Activated T-helper 2 cell treated with anti-CD3 and anti-CD28 coated beads, Interferon-gamma antibody, Interleukin-2, Interleukin-4, amounts not matched to agents 10 μg/mL and 5 μg/mL and 100 μg/mL, durations not matched to agents 14 hours and 24 hours and 36 hours (primary cell): ENCODE measurements at places on chromosomes 6 and 20. TPM values are rescaled to one million over a fixed set of nuclear protein-coding genes. Genes with fewer than 3 reads are reported as not detected.

OPN5 gene
- not detected in 2 replicates for total RNA-seq

- peaks cover 56% of the 10 kb centered on the region for H3K4me1 ChIP-seq
- peaks cover 34% of the 10 kb centered on the region for H3K36me3 ChIP-seq
- H3K4me3 ChIP-seq, result no peak overlapping the region
- H3K27me3 ChIP-seq, result no peaks in the 10 kb centered on the region
Measured at GRCh38 chr6:4936681-4937041, 67.2 kb downstream of the RPP40 start.

DNA sequence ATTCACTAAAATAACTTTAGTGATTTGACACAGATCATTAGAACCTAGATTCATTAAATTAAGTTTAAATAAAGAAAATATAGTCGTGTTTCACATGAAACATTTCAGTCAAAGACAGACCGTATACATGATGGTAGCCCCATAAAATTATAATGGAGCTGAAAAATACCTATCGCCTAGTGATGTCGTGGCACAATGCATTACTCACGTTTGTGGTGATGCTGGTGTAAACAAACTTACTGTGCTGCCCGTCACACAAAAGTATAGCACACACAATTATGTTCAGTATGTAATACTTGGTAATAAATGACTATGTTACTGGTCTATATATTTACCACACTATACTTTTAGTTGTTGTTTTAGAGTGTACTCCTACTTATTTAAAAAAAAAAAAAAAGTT, 17.3 kb downstream of the DST start:
- H3K36me3 ChIP-seq, result no peaks in the 10 kb centered on the region
- H3K27me3 ChIP-seq, result no peaks in the 10 kb centered on the region
- no peak overlapping the region for H3K27ac ChIP-seq
- DNase-seq, result no peak
- H3K4me1 ChIP-seq, result no peaks in the 10 kb centered on the region
- no peak overlapping the region for H3K4me3 ChIP-seq

DNA sequence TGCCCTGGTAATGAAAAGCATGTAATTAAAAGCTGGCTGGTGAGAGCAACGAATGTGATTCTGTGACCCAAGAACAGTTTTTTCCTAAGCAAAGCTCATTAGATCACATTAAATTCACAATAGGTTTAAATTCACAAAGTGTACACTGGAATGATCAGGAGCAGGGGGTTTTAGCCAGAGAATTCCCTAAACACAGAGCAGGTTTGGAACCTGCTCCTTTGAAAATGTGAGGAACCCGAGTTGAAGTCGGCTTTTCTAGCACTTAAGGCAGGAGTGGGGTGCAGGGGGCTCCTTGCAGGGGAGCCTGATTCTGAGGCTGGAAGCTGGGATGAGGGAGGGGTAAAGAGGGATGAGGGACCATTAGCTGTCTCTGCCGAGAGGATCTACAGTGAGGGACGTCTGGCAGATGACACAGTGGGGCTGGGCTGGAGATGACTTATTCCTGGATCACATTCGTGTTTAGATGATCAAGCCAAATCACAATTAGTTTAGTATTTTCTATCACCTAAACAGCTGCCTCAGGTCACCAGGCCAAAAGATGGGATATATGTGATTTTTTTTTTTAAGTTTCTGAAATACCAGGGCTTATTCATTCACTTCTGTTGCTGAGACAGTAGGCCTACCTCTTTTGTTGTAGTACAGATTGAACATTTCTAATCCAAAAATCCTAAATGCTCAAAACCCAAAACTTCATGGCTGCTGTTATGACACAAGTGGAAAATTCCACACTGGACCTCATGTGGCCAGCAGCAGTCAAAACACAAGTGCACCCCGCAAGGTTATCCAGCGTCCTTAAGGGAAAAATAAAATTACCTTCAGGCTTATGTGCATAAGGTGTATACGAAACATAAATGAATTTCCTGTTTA, 93.1 kb upstream of the HIVEP1 start:
- no peaks in the 10 kb centered on the region for H3K36me3 ChIP-seq
- no peaks in the 10 kb centered on the region for H3K27me3 ChIP-seq
- no peak overlapping the region for H3K27ac ChIP-seq
- no peak overlapping the region for H3K4me3 ChIP-seq
- no peak for DNase-seq
- no peaks in the 10 kb centered on the region for H3K4me1 ChIP-seq

DNA sequence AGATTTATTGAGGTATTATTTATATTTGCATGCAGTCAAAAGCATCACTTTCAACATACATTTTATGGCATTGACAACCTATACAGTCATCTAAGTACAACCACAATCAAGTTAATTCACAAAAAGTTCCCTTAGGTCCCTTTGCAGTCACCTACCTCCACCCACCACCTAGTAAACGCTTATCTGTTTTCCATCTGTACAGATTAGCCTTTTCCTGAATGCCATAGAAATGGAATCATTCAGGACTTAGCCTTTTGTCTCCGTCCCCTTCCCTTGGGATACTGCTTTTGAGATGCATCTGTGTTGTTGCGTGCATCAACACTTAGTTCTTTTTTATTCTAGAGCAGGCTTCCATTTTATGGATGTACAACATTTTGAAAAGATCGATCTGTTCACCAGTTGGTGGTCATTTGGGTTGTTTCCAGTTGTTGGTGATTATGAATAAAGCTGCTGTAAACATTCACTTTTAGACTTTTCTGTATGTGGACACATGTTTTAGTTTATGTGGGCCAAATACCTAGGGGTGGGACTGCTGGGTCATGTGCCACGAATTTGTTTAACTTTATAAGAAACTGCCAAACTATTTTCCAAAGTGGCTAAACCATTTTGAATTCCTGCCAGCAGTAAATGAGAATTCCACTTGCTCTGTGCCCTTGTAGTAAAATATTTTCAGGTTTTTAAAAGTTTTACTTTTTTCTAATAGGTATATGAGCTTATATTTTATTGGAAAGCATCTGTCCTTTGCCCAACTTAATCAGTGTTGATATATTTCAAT, 17.6 kb upstream of the IFNGR1 start:
- peaks cover 3% of the 10 kb centered on the region for H3K27me3 ChIP-seq
- no peak overlapping the region for H3K27ac ChIP-seq
- no peaks in the 10 kb centered on the region for H3K36me3 ChIP-seq
- no peak overlapping the region for H3K4me3 ChIP-seq
- H3K4me1 ChIP-seq, result peaks cover 29% of the 10 kb centered on the region

DNA sequence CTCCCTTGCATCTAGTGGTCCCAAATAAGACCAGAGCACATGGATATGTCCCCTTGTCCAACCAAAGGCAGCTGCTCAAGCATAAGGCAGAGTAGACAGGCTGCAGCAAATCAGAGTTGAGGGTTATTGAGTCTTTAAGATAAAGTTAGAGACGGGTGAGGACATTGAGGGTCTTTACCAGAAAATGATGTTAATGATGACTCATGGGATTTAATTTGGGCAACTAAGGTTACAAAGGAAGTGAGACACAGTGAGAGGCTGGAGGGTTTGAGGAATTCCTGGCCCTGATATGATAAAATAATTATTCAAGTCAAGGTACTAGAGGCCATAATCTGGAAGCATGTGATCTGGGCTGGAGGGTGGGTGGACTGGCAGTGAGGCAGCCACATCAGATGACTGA, 133.6 kb downstream of the ALDH8A1 start:
- H3K4me1 ChIP-seq, result no peaks in the 10 kb centered on the region
- no peak overlapping the region for H3K4me3 ChIP-seq
- DNase-seq, result no peak
- H3K27me3 ChIP-seq, result no peaks in the 10 kb centered on the region
